ENCODE measurements at places on chromosomes 3 and 15.

DNA sequence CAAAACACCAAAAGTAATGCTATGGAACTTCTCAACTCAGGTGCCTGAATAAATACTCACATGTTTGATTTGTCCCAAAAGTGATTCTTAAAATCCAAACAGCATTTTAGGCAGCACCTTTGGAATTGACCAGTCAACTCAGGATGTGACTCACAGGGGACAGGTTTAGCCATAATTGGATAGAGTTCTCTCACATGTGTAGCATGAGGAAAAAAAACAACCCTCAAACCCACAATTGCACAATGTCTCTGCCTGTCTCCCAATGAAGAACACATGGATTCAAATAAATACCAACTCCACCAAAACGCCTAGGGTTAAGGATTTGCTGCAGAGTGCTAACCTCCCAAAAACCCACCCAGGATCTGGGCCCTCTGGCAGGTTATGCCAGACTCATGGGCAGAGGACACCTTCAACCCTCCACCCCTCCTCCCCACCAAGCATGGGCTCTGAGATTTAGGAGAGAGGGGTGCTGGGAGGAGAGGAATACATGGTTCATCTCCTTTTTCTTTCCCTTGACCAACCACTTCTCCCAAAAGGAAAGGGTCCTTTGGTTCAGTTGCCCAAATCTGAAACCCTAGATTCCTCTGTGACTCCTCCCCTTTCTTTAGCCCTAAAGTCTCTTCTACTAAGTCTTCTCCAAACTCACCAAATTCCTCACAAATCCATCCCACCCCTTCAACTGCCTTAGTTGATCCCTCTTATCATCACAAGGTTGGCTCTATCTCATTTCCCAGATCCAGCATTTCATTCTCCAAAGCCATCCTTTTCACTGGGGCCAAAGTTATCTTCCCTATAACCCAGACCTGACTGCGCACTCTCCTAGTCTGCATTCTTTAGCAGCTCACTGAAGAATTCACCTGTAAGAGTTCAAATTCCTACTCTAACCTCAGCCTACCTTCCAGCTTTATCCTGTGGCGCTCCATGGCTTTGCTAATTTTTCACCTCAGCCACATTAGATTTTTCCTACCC, 7.7 kb downstream of the RYK start:
- no peak for DNase-seq

GRCh38 chr15:92624401-92624991, 31.1 kb downstream of the FAM174B start:
- DNase-seq, result no peak

- DNase-seq, result no peak
These were observed 710 bp downstream of the LRRC57 start for GRCh38 chr15:42547918-42548248.

- no peak for DNase-seq
These were observed 24.3 kb downstream of the IRAK2 start for GRCh38 chr3:10188804-10189556.

DNA sequence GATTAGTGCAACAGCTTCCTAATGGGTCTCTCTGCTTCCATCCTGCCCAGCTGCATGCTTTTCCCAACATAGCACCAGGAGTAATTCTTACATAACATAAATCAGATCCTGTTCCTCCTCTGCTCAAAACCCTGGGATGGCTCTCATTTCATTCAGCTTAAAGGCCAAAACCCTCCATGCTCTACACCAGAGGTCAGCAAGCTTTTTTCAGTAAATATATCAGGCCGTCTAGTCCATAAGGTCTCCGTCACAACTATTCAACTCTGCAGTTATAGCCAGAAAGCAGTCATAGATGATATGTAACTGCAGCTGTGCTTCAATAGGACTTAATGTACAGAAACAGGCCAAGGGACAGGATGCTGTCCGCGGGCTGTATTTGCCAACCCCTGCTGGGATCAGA, 202.8 kb upstream of the UBE2E2 start:
- no peak for DNase-seq

- DNase-seq, result peak; percentile 32
These were observed 34.9 kb downstream of the DCLK3 start for GRCh38 chr3:36729204-36730056.

GRCh38 chr15:55685286-55685685, 57.7 kb downstream of the PRTG start:
- no peak for DNase-seq
